Lower lobe of right lung (tissue), 2 donors: ENCODE measurements at places on chromosomes 7 and 10.

DNA sequence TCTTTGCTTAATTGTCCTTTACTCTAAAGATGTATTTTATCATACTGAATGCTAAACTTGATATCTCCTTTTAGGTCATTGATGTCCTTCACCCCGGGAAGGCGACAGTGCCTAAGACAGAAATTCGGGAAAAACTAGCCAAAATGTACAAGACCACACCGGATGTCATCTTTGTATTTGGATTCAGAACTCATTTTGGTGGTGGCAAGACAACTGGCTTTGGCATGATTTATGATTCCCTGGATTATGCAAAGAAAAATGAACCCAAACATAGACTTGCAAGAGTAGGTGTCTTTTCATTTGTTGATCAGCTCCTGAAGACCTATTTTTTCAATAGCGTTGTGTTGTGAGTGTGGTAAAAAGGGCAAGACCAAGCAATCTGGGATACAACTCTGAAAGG lies 1.8 kb downstream of the RPS24 start:
- DNase-seq: no peak

DNA sequence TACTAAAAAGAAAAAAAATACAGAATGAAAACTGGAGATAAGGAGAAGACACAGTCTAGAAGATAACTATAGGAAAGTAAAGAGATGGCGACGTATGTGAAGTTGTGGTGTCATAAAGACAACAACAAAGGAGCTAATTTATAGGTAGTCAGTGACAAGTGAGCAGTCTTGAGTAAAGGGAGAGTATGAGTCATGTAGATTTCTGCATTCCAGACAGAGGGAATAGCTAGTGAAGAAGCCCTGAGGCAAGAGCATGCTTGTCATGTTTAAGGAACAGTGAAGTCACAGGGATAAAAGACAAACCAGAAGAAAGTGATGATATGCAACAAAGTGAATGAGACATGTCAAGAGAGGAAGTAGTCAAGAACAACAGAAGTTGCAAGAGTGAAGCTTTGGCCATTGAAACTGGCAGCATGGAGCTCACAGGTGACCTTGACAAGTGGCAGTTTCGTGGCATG lies 2.3 kb upstream of the MIOS start:
- no peak for DNase-seq

DNA sequence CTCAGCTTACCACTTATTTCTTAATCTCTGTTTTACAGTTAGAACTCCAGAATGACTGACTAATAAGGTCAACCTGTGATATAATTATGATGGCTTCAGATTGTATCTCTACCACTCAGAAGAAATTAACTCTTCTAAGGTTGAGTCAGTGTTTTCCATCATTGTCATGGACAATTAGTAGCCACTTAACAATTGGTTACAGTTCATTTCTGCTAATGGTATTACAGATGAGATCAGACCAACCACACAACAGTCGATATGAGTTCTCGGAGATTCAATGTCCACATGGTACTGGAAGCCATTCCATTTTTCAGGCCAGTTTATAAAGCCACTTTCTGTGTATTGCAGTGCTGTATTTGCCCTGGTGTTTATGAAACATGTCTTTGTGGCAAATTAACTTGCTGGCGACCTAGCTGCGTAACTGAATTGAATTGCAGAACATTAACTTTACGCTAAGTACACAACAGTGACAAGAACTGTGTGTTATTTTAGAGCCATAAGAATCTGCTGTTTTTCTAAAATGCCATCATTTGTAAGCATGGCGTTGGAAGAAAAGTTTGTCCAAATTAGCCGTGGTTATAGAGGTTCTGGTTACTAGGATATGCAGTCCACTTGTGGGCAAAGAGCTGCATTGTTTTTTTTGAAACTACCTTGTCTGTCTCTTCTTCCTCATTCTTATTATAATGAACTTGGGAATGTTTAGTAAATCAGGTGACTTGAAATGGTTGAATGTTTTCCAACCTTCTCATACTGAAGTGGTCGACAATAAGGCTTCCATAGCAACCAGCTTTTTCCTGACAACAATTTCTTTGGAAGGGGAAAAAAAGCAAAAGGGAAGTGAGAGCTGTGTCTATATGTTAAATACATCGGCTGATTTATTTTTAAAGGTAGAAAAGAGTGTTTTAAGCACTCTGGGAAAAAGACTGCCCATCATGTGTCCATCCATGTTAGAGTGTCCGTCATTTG lies 76.4 kb downstream of the CELF2 start:
- DNase-seq: no peak

- DNase-seq: no peak
These were observed 18.3 kb upstream of the GNAT3 start for GRCh38 chr7:80530136-80530535.

DNA sequence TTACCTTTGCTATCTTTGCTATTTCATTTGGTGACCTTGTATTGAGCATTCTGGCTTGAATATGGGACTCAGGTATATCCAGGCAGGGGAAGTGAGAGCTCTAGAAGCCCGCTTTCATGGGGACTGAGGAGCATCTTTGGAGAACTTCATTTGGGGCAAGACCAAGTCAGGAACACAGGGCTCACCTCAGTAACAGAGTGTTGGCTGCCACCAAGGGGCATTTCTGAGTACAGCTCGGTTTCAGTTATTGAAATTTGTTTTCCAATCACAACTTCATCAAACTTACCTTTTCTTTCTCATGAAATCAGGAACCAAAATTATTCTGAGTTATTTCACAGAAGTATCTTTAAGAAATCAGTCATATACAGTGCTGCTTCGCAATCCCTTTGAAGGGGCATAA lies 337.2 kb downstream of the C7orf25 start:
- no peak for DNase-seq

- no peak for DNase-seq
These were observed 39.9 kb downstream of the KIF20B start for GRCh38 chr10:89741126-89741762.

- DNase-seq: peak; percentile 57
These were observed 87.1 kb downstream of the SLC16A9 start for GRCh38 chr10:59622320-59623132.

- no peak for DNase-seq
These were observed 11.8 kb downstream of the CUTC start for GRCh38 chr10:99743841-99744240.
